ENCODE measurements at places on chromosomes 7 and 10. TPM values are rescaled to one million over a fixed set of nuclear protein-coding genes. Genes with fewer than 3 reads are reported as not detected.

- no peak for DNase-seq
These were observed 4.4 kb upstream of the CDH23 start for GRCh38 chr10:71392292-71392691.

DNA sequence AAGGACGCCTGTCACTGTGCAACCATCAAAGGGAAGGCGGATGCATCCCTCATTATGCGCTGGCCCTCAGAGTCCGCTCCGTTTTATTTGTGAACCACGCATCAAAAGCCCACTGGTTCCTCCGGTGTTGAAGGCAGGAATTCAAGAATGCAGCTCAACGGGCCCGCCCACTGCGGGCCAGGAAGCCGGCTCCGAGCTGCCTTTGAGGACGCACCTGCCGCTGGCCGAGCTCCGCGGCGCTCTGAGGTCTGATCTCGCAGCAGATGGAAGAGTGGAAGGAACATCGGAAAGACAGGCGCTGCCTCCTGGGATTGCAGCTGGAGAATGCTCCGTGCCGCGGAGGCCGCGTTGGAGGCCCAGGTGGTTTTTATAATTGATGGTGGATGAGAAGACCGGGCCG is 56.9 kb upstream of the ADGRA1 start:
- no peak for DNase-seq

- no peak for DNase-seq
These were observed 860.9 kb downstream of the XPNPEP1 start for GRCh38 chr10:109062371-109062770.

IL15RA gene
- not detected for total RNA-seq

DNA sequence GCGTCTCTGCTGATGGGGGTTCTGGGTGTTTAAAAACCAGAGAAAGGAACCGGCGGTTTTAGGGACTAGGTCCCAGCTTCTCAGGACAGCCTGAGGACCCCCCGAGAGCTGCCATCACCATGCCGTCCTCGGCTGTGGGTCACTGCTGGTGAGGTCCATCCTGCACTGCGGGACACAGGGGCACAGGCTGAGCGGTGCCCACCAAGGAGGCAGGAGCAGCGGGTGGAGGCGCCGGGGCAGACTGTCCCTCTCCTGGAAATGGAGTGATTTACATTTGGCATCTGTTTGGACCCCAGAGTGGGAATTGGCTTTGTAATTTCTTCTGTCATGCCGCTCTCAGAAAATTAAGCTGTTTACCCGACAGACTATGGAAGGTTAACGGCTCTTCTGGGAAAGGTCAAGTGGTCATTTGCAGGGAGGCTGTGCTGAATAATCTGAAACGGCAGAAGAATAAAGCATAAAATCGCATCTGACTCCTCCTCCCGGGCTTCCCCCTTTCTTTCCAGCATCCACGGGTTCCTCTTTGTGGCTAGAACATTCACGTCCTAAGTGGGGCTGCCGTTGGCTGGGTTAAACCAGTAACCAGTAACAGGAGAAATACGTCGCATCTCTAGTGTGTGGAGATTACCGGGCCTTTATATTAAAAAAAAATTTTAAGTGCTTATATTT is 31.7 kb downstream of the LHPP start:
- DNase-seq = no peak

OR6V1 gene
- not detected for total RNA-seq

COL28A1 gene
- total RNA-seq = 0.62 TPM

TMEM213 gene
- not detected for total RNA-seq

GRCh38 chr10:127855591-127855881 is 37.2 kb downstream of the CLRN3 start:
- DNase-seq = no peak

CAMK1D gene
- total RNA-seq = 18.9 TPM

GRCh38 chr7:122082670-122083069 is 61.4 kb downstream of the AASS start:
- DNase-seq = no peak

DNA sequence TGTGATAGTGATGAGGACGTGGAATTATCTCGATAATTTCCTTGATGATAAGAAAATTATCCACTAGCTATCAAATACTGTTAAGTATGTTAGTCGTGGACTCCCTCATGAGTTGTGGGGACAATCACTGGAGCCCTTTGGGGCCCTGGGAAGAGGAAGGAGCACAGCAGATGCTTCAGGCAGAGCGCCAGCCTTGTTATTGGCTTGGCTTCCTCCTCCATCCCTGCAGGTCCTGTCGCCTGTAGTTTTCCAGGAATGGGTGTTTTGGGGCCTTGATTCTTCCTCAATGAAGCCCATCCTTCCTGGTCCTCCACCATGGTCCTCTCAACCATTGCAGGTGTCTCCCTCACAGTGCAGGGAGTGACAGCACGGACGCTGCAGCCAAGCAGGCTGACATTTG is 32.5 kb upstream of the ZNF32 start:
- no peak for DNase-seq

DNA sequence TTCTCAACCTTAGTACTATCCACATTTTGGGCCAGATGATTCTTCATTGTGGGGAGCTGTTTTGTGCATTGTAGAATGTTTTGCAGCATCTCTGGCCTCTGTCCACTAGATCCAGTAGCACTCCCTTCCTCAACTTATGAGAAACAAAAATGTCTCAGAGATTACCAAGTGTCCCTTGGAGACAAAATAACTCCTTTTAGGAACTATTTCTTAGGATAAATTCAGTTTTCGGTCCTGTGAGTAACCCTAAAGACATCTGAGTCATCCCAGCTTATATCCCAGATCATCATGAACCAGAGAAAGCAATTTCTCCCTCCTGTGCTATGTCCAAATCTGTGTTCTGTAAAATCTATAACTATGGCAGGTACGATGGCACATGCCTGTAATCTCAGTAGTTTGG is 266.6 kb upstream of the PHYHIPL start:
- DNase-seq = no peak

DNA sequence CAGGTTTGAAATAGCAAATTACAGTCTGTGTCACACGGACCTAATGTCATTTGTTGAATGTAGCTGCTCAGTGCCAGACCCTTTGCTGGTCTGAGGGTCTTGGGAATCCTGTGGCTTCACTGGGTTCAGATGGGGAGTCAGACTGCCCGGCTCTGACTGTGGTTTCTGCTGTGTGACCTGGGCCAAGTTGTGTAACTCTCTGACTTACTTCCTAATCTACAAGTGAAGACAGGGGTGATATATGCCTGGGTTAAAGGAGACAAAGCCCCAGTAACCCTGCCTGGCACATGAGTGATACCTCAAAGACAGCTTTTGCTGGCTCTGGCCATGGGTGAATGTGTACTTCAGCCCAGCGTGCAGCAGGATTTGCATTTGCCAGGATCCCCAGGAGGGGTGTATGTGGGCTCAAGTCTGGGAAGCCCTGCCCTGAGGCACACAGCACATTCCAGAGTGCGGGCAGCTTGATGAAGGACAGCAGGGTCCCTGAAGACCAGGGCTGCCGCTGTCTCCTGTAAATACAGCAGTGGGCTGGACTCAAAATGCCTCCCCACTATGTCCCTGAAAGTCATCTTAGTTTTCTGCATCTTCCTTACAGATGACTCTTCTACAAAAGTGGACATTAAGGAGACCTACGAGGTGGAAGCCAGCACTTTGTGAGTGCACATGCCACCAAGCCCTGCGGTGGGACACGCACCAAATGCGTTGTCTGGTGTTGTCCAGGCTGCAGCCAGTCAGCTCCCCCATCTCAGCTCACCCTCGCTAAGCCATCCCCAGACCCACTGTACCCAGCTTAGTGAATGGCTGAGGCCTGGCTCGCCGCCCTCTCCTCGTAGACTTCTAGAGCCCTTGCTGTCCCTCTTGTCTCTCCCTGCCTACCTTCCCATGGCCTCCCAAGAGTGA is 16.4 kb downstream of the NACAD start:
- no peak for DNase-seq

SAMD9 gene
- 3.3 TPM for total RNA-seq

- DNase-seq = peak; percentile 15
These were observed 608 bp downstream of the ACHE start for GRCh38 chr7:100894860-100895700.

Data from occipital lobe (tissue), 3 donors.